ENCODE measurements at places on chromosomes 1 and 21.
A peak's percentile ranks its signal among the peaks of the same experiment; 100 is the strongest.

GRCh38 chr1:7095343-7095964, 310.2 kb downstream of the CAMTA1 start:
- DNase-seq, result no peak

DNA sequence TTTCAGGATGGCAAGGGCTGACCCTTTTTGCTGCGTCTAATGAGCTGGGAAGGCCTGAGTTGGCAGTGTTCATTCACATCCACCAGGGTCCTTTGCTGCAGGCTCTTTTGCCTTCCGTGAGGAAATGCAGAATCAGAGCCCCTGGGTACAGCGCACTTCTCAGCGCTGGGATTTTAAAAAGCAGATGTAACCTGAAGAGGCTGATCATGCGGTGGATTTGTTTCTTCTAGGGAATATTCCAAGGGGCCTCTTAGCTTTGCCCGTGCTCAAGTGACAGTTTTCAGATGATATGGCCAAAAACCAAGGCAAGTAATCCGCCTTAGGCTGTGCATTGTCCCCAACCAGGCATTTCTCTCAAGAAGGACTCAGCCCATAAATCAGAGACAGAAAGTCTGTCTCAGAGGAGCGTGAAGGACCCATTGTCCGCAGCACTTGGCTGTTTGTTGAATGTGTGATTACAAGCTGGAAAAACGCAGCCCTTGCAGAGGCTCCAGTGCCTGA, 237.6 kb downstream of the PTPRC start:
- peak; percentile 48 for DNase-seq

- DNase-seq, result no peak
These were observed 85.5 kb downstream of the DDAH1 start for GRCh38 chr1:85379203-85380136.

- DNase-seq, result no peak
These were observed 29.4 kb upstream of the EPS8L3 start for GRCh38 chr1:109793089-109793485.

- no peak for DNase-seq
These were observed 19.2 kb upstream of the ALX3 start for GRCh38 chr1:110089561-110090275.

GRCh38 chr21:32333953-32334673, 35.5 kb downstream of the MRAP start:
- DNase-seq, result no peak

GRCh38 chr21:35954066-35954465, 106.3 kb downstream of the SETD4 start:
- DNase-seq, result no peak

GRCh38 chr1:149931212-149931790, 3.7 kb upstream of the SF3B4 start:
- no peak for DNase-seq

DNA sequence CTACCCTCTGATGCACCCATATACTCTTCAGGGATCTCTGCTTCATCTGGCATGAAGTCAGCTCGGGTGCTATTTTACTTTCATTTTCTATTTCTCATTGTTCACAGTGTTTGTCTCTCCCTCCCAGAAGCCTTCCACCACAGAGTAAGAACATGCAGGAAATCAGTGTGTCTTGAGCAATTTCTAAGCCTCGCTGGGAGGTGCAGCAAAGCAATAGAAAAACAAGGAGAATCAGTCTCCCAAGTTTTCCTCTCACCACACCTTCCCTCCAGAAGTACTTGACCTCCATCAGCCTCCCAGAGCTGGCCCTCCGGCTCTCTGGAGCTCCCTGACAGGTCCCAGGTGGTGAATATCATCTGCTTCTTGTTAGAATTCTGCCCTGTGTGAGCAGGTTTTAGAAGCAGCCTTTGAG, 594.7 kb upstream of the CAMK1G start:
- no peak for DNase-seq

DNA sequence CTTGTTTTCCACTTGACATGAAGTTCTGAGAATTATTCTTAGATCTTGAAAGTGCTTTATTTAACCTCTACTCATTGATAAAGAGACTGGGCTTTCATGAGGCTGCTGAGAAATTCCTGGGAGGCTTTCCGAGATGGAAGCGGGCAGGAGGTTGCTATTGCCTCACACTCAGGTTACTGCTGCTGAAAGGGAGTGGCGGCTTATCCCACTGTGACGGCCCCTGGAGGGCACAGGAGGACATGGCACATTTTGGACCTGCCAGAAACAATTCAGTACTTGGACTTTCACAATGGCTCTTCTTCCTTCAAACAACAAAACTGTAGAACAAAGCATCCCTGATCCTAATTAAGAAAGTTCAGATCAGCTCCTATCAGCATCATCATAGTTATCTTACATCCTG, 16.2 kb upstream of the MARK1 start:
- peak; percentile 34 for DNase-seq

DNA sequence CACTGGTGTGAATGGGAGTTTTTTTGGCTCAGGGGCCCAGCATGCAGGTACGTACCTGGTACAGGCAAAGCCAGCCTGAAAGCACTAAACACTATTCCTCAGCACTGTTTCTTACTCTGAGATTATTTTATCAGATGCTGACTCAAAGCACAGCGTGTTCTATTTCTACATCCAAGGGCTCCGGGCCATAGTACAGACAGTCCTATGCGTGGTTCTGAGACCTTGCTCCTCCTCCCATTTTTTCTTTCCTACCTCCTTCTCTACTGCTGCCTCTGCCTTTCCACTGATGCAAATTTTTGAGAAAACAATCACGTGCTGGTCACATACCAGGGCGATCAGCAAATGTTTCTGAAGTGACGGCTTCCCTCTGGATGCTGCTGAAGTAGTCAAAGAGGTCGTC, 36.3 kb downstream of the PDPN start:
- no peak for DNase-seq

GRCh38 chr1:25197982-25198662, 34.2 kb downstream of the SYF2 start:
- no peak for DNase-seq

- DNase-seq, result no peak
These were observed at the start of gene PCP4L1 for GRCh38 chr1:161258439-161259344. TSS of gene PCP4L1 (plus strand) at chr1:161258745. CDS start at chr1:161258975, 230 bp downstream.

DNA sequence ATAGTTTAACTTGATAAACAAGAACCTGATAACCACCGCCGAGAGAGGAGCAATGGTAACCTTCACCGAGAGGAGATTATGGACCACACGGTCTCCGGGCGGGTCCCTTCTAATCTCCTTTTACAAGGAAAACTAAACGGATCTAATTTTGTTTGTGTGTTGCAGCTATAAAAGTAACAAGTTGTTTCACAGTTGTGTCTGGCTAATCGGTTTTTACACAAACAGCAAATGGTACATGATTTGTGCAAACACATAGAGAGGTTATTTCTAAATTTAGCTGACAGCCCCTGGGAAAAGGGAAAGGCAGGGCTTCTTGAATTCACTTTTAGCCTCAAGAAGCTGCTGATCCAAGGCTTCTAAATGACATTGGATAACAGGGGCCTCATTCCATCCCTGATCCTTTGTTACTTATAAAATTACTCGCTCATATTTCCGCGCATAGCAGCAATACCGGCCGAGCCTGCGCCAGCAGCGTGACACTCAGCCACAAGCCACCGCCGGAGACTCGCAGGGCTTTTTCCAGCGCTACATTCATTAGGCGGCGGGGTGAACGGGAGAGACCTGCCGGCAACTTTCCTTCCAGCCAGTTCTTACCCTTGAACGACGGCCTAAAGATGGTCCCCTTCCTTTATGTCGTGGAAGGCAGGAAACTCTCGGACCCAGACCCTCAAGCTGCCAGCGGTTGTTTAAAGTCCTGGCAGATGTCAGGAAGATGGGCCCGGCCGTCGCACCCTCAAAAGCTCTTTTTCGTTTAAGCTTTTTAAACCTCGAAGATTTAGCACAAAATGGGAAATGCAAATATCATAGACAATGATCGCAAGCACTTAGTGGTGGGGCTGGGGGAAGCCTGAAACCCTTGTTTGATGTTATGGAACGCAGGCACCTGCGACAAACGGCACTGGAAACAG, 4.4 kb downstream of the FOXD3 start:
- DNase-seq, result peak; percentile 55

- no peak for DNase-seq
These were observed 584.0 kb upstream of the TMPRSS15 start for GRCh38 chr21:18987520-18988026.

- DNase-seq, result no peak
These were observed 50.3 kb downstream of the SLC22A15 start for GRCh38 chr1:116026631-116027030.

GRCh38 chr1:4745560-4745959, 91.2 kb downstream of the AJAP1 start:
- DNase-seq, result no peak

DNA sequence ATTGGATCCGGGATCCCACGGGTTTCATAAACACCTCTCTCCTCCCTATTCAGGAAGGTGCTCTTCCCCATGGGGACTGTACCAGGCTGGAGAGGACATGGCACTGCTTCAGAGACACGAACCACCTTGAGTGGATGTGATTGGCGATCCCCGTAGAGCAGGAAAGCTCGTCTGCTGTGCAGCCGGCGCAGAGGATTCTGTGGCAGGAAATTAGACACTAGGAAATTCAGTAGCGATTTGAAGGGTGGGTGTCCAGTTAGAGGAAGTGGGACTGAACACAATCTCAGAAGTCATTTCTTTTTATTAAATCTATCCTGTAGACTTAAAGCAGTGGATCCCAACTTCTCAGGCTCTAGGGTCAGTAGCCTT, 767 bp downstream of the PDIK1L start:
- no peak for DNase-seq

DNA sequence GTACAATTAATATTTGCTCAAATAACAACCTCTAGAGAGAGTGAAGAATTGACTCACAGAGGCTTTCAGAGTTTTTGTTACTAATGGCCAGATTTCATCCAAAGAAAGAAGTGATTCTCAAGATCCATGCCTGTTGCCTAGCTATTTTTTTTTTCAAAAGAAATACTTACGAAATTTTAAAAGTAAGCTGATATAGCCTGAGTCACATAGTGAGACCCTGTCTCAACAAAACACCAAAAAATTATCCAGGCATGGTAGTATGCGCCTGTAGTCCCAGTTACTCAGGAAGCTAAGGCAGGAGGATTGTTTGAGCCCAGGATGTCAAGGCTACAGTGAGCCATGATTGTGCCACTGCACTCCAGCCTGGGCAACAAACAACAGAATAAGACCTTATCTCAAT, 14.6 kb downstream of the PALMD start:
- DNase-seq, result no peak

- DNase-seq, result no peak
These were observed 30.0 kb downstream of the SLC27A3 start for GRCh38 chr1:153805042-153805745.

- no peak for DNase-seq
These were observed 585.8 kb upstream of the ZRANB2 start for GRCh38 chr1:71666609-71667008.

GRCh38 chr1:216175714-216176113, 247.5 kb downstream of the USH2A start:
- no peak for DNase-seq

DNA sequence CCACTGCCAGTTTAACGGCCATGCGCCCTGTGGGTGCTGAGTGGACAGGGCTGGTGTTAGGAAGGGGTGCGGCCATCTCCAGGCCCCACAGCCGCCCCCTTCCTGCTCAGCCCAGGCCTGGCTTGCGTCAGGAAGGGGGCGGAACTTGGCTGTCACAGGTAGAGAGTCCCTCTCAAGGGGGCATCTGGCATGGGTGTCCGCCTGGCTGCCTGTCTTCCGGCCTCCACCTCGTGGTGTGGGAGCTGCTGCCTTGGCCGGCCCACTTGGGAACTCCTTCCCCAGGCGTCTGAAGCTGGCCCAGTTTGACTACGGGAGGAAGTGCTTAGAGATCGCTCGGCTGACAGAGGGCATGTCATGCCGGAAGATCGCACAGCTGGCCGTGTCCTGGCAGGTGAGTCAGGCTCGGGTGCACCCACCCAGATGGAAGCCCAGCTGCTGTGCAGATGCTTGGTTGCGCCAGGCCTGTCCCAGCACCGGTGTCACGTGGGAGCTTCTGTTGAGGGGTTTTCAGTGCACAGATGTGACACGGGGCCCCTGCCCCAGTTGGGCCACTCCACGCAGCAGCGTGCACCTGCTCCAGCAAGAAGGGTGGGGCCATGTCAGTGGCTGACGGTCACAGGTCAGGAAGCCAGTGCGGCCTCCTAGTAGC, 9.1 kb upstream of the ATAD3B start:
- DNase-seq, result no peak

- DNase-seq, result no peak
These were observed 36.3 kb downstream of the WDR4 start for GRCh38 chr21:42843056-42843455.

DNA sequence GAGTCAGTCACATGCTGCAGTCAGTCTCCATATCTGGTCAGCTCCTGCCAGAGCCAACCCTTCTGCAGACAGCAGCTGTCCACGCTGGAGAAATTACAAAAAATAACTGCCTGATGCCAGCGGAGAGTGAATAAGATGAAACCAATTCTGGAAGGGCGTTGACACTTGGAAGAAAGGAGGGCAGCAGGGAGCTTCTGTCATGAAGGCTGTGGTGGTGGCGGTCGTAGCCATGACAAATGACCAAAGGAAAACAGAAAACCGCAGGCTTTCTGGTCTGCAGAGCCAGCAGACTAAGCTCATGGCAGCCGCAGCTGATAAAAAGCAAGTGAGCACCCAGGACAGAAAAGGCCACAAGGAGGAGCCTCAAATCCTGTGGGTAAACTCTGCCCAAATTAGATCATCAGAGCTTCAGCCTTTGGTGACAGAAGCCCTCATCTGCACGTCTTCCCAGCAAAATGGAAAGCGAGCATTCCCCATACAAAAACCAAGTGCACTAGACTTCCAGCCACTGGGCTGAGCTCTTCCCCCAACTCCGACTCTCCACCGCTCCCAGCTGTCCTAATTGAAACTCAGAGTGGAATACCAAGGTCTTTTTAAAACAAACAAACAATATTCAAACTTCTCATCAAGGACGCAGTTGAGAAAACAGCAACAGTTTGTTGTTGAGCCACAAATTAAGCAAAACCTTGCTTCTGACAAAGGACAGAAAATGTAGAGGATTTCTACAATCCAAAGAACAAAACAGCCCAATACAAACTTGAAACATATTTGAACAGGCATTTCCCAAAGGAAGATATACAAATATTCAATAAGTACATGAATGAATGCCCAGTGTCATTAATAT, 28.7 kb downstream of the RSPH1 start:
- DNase-seq, result peak; percentile 43

DNA sequence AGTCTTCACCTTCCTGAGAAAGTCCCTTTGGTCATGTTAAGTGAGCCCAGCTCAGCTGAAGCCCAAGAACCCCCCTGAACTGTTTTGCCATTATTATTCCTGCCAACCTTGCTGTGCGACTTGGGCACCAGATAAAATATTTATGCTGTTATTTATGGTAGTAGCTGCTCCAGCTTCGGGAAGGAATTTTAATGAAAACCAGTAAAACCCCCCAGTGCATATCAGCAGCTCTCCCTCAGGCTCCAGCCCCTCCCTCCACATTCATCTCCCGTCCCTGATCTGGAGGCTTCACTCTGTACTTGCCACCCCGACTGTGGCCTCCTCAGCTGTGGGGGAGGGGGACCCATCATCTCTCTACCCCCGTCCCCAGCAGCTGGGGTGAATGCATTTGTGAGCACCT, 12.7 kb downstream of the TTC22 start:
- no peak for DNase-seq

GRCh38 chr1:35885961-35886558, 3.1 kb downstream of the AGO1 start:
- no peak for DNase-seq
